ENCODE measurements at places on chromosomes 3 and 15.

DNA sequence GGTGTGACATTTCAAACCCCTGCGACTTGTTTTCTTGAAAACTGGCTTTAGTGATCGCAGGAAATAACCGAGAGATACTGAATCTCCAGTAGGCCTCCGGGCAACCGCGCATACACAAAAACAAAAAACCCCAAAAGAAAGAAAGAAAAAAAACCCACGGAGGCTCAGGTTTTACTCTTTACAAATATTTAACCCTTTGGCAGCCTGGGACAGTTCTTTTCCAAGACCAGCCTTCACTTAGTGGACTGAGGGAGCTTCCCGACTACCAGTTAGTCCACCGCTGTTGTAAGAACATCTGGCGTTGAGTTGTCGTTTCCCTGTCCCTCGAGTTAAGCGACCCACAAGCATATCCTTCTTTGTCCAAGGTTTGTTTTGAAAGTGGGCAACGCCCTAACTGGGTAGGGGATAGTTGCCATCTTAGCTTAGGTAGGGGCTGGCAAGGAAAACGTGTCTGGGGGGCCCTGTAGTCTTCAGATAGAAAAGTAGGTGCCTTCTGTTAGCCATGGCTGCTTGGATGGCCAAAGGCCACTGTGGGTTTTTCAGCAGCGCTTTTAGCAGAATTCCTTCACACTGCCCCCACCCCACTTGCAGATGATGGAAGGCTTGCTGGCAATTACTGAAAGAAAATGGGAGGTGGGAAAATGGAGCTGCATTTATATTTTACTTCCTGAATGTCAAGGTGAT is 6.9 kb downstream of the ISL2 start:
- DNase-seq: no peak

DNA sequence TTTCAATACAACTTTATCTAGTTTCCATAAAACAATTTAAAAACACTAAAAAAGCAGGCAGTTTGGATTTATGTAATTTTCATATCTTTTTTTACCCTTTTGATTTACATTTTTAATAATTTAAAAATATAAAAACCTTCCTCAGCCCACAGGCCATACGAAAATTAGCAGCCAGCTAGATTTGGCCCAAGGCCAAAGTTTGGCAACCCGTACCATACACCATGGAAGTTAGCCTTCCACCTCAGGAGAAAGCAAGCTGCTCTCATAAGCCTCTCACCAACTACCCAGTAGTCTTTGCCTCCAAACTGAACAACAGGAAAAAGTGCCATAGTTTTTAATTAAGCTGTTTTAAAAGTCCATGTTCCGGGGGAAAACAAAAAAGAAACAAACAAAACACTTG is 107.3 kb upstream of the TRIM42 start:
- DNase-seq: no peak

- no peak for DNase-seq
Measured at GRCh38 chr3:154766765-154767503, 313.2 kb upstream of the MME start.

DNA sequence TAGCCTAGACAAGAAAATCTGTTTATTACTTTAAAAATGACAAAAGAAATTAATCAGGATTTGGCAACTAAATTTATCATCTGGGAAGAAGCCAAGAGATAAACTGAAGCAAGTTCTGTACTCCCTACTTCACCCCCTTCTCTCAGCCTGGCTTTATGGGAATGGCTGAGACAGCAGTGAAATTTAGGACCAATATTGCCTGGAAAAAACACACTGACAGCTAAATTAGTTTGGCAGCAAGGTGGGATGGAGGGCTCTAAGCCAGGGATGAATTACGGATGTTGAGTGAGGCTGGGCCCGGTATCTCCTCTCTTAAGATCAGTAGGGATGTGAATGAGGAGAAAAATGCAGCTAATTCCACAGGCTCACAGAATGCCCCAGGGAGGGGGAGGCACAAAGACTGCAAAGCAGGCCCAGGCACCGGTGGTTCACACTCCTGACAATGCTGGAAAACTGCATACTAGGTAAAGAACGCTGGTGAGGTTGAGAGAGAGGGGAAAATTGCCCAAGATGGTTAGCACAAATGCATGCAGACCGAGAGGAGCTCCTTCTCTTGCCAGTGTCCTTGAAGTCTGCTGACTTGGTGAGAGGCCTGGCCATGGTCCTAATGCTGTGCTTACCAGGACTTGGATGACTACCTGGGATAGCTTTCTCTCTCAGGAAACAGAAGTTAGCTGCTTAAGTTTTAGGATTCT is 89.0 kb downstream of the WDR76 start:
- no peak for DNase-seq

- DNase-seq: no peak
Measured at GRCh38 chr3:22496641-22497040, 706.5 kb upstream of the UBE2E2 start.

GRCh38 chr3:29141197-29141917 is 139.5 kb upstream of the RBMS3 start:
- DNase-seq: no peak

DNA sequence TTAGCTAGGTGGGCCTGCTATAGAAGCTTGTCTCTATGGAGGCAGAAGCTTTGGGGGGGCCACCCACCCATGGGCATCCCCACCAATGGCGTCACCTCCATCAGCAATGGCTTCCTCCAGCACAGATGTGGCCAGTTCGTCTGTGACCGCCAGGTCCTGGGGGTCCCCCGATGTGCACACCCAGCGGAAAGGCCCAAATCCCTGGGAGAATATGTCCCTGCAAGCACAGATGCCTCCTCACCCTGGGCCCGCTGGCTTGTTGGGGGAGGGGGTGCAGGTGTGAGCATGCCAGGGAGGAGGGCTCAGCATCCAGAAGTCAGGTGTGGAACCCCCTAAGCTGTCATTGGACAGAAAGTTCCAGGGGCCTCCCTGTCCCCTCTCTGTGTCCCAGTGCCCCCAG is 19.6 kb downstream of the UROC1 start:
- DNase-seq: no peak

DNA sequence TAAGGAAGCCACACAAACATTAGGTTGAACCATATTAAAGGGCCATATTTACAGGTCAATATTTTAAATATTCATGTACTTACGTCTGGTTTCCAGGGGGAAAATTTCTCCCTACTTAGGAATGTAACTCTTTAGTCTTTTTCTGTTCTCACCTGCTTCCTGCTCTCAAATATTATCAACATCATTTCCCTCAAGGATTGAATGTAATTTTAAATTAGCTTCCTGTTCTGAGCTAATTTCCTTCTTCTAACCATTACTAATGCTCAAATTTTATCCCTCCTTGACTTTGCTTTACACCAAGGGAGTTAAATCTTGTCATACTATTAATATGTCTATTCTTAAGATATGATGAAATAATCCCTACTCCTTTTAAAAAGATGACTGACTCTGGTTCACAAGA is 103.4 kb upstream of the UBP1 start:
- no peak for DNase-seq

GRCh38 chr3:197749315-197749600 is 425 bp upstream of the FYTTD1 start:
- DNase-seq: peak; percentile 60

GRCh38 chr3:147758771-147759170 is 349.6 kb downstream of the ZIC1 start:
- DNase-seq: peak; percentile 8

GRCh38 chr3:128383316-128384235 is 83.1 kb downstream of the DNAJB8 start:
- DNase-seq: peak; percentile 60

DNA sequence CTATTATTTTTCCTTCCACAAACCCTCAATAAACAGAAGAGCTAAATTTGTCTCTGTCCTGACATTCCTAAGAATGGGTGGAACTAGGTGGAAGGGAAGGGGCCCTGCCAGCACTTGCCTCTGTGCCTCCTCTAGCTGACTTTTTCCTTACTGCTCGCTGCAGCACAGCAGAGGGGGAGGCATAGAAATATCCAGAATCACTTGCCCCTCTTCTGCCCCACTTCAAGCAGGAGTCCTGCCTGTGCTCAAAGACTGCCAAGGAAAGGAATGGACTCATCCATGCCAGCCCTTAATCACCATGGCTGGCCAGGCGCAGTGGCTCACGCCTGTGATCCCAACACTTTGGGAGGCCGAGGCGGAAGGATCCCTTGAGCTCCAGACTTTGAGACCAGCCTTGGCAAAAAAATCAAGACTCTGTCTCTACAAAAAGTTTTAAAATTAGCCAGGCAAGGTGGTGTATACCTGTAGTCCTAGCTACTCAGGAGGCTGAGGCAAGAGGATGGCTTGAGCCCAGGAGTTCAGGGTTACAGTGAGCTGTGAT is 51.8 kb downstream of the ADCY5 start:
- DNase-seq: no peak

GRCh38 chr3:169278667-169279066 is 384.8 kb downstream of the MECOM start:
- no peak for DNase-seq

DNA sequence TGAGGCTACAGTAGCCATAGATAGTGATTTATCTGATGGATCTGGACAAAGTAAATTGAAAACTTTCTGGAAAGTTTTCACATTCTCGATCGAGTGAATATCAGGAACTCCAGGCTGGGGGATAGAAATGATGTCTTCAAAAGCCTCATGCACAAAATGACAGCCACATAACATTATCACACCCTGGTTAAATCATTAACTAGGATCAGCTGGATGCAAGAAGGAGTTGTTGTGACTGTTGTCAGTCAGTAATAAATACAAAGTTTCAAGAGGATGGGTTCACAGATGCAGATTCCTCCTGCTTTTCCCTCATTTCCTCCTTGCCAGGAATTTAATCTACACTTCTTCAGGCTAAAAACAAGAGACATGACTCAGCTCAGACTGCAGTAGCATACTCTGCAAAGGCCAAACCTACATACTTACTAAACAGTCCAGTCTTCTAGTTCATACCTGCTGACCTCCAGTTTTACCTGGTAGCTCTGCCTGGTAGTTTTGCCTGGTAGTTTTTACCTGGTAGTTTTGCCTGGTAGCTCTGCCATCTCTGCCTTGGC is 40.9 kb downstream of the C2CD4A start:
- DNase-seq: peak; percentile 29

- DNase-seq: no peak
Measured at GRCh38 chr3:158660711-158661110, 11.7 kb downstream of the LXN start.

DNA sequence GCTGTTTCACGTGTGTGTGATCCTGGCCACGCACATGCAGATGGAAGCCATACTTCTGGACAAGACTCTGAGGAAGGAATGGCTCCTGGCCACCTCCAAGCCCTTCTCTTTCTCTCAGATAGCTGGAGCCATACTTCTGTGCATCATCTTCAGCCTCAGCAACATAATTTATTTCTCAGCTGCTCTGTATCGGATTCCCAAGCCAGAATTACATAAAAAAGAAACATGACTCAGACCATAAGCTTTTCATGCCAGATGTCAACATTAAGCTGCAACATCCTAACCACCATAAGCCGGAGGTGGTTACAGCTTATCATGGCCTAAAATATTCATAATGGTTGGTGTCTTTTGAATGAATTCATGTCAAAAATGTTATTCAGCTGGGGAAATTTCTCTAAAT is 10.6 kb upstream of the KIF23 start:
- peak; percentile 80 for DNase-seq

- no peak for DNase-seq
Measured at GRCh38 chr15:80891006-80891405, 98.6 kb downstream of the MESD start.

GRCh38 chr3:71441217-71441924 is 142.2 kb downstream of the FOXP1 start:
- DNase-seq: peak; percentile 27

- peak; percentile 99 for DNase-seq
Measured at GRCh38 chr15:63372018-63372705, 9.5 kb downstream of the CA12 start.

DNA sequence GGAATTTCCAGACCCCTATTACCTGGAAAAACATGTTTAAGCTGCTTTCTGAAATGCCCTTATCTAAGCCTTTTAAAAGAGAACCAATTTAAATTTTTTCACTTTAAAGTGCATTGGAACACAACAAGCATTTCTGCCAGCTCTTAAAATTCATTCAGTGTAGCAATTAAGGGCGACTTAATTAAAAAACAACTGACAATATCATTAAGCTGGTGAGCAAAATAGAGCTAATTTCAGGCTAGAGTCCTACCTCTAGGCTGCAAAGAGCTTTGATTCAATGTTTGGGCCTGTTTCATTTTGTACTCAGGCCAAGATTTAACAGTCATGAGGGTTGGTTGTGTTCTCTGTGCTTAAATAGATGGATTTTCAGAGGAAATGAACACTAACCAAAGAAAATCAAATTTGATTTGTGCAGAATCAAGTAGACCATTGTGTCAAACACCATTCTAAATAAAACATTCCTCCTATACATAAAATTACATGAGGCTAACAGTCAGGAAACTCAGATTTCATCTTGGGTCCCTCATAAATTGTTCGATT is 114.6 kb downstream of the TMEM108 start:
- DNase-seq: no peak

DNA sequence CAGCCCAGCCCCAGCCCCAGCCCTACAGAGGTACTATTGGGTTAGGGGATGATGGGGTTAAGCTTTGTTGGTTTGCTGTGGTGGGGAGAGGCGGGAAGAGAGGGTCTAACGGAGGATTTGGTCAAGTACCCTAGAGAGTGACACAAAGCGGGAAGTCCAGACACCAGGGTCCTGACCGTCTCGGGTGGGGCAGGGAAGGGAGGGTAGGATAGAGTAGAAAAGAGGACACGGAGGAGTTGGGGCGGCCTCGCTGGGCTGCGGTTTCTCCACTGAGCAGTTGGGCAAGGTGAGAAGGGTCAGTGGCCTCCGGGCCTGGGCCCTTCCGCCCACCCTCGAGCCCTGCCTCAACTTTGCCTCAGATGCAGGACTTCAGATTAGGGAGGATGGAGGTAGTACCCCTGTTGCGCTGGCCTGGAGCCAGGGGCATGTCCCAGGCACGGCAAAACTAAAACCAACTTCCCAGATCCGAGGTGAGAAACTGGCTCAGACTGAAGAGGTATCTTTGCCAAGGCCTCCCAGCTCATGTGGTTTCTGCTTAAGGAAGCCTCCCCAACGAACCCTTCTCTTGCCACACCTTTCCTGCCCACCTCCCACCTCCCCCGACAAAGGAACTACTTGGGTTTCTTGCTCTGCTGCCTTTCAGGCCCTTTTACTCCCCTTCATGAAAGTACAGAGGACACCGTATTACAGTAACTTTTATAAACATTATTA is 551 bp downstream of the PML start:
- no peak for DNase-seq

DNA sequence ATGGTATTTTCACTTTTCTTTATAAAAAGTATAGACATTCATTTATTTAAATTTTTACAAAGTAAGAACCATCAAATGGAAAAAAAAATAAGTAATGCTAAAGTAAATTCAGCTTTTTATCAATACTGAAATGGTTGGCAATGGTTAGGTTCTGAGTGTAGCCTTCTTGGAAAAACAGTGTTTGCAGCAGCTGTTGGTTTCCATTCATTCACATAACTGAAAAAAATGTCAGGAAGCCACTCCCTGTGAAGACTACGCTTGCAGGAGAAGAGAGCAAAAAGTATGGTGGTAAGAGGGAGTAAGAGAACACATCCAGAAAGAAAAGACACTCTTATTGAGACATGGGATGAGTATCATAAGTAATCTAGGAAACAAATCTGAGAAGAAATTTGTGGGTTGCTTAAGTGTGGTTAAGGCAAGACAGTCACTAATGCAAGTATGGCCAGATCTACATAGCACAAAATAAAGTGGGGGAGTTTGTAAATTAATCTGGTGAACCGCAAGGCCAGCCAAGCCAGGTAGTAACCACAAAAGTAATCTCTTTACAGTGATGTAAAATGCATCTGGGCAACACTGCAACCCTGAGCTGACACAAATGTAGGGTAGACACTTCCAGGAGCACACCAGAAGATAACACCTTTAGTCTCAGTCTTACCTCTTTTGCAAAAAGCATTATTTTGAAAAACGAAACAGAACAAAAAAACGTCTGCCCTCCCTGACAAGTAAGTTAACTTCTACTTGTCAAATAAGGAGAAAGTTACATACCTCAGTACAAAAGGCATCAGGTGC is 133.7 kb downstream of the IGSF11 start:
- DNase-seq: no peak

Measured in cardiac fibroblast (primary cell).